ENCODE measurements at places on chromosomes 7 and 10.

- DNase-seq, result no peak
These were observed 37.7 kb downstream of the ASB13 start for GRCh38 chr10:5628451-5629302.

DNA sequence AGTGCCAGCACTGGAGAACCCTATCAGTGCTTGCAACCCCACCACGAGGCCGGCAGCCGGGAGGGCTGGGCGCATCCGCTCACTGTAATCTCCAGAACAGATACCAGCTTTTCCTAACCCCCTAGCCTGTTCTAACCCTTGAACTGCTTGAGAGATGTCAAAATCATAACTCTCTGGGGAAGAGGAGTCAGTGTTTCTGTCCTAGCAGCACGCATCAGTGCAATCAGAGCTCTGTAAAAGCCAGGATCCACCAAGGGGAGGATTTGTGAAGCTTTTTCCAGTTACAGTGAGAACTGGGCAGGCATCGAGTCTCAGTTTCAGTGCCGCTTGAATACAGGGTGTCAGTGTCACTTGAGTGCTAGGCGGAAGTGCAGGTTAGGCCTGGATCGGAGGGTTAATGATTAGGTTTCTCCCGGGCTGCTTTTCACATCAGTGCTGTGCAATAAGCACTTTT lies 104.5 kb upstream of the INSYN2A start:
- no peak for DNase-seq

- DNase-seq, result no peak
These were observed 180.6 kb downstream of the CHCHD3 start for GRCh38 chr7:132901241-132901640.

DNA sequence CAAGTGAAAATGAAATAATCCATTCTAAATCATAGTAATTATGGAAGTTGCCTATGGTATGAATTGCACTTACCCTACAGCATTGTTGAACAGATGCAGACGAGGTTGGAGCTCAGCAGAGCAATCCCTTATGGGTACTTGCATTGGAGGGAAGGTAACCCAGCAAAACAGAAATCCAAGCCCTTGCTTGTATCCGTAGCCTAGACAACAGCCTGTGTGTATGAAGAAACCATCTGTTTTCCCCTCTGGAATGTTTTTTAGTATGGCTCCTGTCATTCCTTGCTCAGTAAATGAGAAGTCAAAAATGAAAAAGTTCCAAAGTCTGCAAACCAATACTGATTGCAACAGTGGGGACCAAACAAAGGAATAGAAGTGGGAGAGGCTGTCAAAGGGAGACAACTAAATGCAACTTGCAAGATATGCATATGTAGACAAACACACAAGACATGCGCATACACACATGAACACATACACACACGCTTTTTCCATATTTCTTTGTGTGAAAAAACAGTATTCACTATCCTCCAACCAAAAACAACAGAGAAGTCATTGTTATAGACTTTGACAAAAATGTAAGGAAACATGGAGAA lies 260.8 kb downstream of the DYNC1I1 start:
- DNase-seq, result no peak

DNA sequence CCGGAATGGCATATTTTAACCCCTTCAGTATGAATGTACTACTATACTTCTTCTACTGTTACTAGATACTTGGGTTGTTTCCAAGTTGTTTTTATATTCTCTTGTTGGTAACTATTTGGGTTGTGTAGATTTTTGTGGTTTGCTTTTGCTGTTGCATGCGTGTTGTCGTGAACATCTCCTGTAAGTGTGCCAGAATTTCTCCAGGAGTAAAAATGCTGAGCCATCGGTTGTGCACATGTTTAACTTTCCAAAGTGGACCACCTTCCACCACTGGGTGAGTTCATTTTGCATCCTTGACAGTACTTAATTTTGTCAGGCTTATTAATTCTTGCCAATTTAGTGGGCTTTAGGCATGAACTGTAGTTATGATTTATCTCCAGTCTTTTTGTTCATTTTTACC lies 47.9 kb downstream of the CSGALNACT2 start:
- DNase-seq, result no peak

DNA sequence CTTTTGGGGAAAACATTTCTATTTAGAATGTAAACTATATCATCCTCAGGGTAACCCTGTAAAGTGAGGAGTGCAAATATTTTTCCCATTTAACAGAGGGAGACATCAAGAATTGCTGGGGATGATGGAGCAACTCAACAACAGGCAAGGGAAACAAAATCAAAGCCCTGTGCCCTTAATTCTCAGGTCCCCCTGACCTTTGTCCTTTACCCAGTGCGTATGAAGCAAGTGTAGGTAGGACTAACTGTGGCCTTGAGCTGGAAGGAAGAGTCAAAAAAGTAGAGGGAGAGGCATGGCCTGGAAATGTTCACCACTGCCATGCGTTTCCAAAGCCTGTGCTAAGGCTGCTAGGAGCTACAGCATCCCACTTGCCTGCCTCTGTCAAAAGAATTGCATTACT lies 896.9 kb downstream of the LRMDA start:
- DNase-seq, result no peak

GRCh38 chr7:70384024-70384423 lies 747.9 kb upstream of the GALNT17 start:
- DNase-seq, result no peak

GRCh38 chr7:32070406-32071360 lies at the start of gene PDE1C:
PDE1C (minus strand) TSS chr7:32070407.
- no peak for DNase-seq

DNA sequence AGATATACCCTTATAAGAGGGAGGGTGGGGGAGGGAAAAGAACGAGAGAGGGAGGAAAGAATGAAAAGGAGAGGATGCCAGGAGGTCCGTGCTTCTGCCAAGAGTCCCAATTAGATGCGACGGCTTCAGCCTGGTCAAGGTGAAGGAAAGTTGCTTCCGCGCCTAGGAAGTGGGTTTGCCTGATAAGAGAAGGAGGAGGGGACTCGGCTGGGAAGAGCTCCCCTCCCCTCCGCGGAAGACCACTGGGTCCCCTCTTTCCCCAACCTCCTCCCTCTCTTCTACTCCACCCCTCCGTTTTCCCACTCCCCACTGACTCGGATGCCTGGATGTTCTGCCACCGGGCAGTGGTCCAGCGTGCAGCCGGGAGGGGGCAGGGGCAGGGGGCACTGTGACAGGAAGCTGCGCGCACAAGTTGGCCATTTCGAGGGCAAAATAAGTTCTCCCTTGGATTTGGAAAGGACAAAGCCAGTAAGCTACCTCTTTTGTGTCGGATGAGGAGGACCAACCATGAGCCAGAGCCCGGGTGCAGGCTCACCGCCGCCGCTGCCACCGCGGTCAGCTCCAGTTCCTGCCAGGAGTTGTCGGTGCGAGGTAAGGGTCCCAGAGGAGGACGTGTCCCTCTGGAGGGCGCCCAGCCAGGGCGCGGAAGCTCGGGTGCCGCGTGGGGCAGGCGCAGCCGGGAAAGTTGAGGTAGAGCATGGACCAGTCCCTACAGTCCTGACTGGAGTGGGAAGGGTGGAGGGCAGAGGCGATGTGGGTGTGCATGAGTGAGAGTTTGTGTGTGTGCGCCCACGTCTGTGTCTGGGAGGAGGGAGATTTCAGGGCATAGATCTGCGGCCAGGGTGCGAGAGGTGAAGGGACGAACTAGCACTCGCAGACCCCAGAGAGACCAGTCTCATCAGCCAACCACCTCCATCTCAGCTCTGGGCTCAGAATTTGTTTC lies 844 bp downstream of the GRM3 start:
- DNase-seq, result no peak

- no peak for DNase-seq
These were observed 907.6 kb downstream of the KCNMA1 start for GRCh38 chr10:76729841-76730487.

- no peak for DNase-seq
These were observed 54.4 kb upstream of the PDSS1 start for GRCh38 chr10:26642896-26643653.

DNA sequence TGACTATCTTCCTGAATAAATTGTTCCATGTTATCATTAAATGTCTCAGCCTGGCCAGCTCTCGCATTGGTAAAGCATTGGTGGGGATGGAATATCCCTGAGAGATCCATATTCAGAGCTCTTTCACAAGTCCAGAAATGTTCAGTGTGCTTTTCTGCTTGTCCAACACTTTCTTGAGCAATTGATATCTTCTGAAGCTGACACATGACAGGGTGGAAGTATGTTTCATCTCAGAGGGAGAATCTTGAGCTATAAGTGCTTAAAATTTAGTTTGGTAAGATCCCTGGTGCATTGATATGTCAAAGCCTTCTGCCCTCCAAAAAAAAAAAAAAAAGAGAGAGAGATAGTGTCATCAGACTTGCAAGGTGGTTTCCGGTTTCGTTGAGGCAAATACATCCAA lies 7.4 kb downstream of the IFIT3 start:
- no peak for DNase-seq

GRCh38 chr7:51229106-51229537 lies 87.5 kb downstream of the COBL start:
- no peak for DNase-seq

DNA sequence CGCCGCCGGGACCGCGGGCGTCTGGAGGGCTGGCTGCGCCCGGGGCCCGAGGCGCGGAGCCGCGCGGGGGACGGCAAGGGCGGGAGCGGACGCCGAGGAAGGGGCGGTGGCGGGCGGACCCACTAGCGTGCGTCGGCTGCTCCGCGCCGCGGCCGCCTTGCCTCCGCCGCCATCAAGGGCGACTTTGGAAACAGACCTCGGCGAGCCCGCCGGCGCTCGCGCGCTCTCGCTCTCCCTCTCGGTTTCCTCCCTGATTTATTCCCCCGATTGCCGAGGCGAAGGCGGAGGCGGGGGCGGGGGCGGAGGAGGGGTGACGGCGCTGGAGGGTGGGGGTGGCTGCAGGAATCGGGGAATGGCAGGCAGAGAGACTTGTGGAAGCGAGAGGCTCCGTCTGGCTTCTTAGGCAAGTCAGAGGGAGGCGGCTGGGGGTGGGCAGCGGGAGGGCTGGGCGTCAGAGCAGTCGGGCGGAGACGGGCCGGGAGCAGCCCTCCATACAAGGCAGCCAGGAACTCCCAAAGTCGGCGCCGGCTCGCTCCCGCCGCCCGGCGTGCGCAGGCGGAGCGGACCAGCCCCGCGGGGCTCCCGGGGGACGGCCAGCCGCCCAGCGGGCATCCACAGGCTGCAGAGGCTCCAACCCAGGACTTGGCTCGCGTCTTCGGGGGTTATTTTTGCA lies at the start of gene CACNA2D1:
Gene CACNA2D1 (minus strand): TSS at position 231 of the 673 bp plus-strand sequence.
- DNase-seq, result peak; percentile 24
